Upper lobe of left lung (tissue), 6 donors: ENCODE measurements at places on chromosomes 5 and 9. TPM values are rescaled to one million over a fixed set of nuclear protein-coding genes. Genes with fewer than 3 reads are reported as not detected.

DNA sequence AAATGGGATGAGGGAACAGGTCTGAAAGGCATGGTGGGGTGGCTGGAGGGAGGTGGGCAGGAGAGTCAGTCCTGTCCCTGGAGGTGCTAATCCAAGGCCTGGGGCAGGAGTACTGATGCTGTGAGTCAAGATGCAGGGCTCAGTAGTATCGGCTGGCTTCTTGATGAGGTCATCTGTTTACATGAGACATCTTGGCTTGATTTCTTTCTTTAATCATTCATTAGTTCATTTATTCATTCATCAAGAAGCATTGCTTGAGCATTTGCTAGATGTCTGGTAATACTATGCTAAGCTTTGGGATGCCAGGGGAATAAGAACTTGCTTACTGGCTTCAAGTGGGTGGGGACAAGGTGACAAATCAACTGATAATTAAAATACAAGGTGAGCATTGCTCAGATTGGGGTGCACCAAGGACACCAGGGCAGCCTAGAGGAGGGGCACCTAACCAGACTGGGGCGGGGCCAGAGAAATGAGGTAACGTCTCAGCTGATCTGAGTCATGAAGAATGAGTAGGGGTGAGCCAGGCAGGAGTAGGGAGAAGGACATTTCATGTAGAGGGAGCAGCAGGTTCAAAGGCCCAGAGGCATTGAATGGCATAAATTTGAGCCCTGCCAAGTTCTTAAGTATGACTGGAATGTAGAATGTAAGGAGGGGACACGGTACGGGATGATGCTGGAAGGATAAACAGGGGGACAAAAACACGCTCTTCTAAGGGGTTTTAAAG is 88.8 kb downstream of the EGFLAM start:
- H3K4me3 ChIP-seq = no peak overlapping the region
- no peaks in the 10 kb centered on the region for H3K36me3 ChIP-seq
- no peaks in the 10 kb centered on the region for H3K4me1 ChIP-seq
- H3K27me3 ChIP-seq = no peaks in the 10 kb centered on the region
- DNase-seq = no peak

Gene ENTREP1
- total RNA-seq = 48.4 TPM

Gene GNAQ
- 54.0 TPM for total RNA-seq

GRCh38 chr5:177095088-177095669 is 8.5 kb downstream of the FGFR4 start:
- no peak for DNase-seq
- H3K27me3 ChIP-seq = no peaks in the 10 kb centered on the region
- H3K27ac ChIP-seq = peak overlapping the region; percentile 61
- H3K4me3 ChIP-seq = no peak overlapping the region
- no peaks in the 10 kb centered on the region for H3K36me3 ChIP-seq

DNA sequence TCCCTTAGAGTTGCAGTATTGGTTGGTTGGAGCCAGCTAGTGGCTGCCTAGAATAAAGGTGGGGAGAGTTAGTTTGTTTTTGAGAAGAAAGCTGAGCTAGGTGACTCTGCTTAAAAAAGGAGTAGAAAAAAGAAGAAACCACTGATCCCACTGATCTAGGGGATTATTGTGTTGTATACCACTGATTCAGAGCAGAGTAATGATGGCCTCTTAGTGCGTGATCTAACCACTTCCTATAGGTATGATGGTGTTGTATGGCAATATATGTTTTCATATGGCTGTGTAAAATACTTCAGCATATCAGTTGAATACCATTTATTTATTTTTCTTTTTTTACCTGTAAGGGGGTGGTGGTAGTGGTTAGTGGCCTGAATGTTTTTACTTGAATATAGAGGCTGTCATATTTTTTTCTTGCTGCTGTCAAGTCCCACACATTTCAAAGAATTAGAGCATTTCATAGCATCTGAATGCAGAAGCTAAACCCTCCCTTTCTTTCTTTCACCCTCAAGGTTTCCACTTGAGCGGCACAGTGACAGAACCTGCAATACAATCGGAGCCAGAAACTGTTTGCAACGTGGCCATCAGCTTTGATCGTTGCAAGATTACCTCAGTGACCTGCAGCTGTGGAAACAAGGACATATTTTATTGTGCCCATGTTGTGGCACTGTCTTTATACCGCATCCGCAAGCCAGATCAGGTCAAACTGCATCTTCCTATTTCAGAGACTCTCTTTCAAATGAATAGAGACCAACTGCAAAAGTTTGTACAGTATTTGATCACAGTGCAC is 140.3 kb downstream of the ZSWIM6 start:
- DNase-seq = no peak
- H3K27me3 ChIP-seq = no peaks in the 10 kb centered on the region
- no peak overlapping the region for H3K4me3 ChIP-seq

DNA sequence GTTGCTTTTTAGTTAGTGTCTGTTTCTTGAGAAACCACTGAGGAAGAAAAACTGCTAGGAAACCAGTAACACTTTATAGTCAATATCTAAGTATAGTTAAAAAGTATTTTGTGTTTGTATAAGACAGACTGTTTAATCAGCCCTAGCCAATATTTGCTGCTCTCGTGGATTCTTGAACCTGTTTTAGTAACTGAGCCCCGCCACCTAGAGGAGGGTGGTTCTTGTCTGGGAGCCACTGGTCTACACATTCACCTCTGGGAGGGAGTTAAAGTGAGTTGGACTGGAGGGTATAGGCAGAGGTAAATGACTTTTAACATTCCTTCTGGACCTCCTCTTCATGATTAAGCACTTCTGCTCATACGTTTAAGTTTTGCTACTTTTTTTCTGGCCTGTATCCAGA is 117.2 kb downstream of the SPATA31D1 start:
- no peak overlapping the region for H3K27ac ChIP-seq
- H3K27me3 ChIP-seq = no peaks in the 10 kb centered on the region
- H3K4me1 ChIP-seq = no peaks in the 10 kb centered on the region
- no peaks in the 10 kb centered on the region for H3K36me3 ChIP-seq
- no peak for DNase-seq
